ENCODE measurements at places on chromosomes 1 and 21.

DNA sequence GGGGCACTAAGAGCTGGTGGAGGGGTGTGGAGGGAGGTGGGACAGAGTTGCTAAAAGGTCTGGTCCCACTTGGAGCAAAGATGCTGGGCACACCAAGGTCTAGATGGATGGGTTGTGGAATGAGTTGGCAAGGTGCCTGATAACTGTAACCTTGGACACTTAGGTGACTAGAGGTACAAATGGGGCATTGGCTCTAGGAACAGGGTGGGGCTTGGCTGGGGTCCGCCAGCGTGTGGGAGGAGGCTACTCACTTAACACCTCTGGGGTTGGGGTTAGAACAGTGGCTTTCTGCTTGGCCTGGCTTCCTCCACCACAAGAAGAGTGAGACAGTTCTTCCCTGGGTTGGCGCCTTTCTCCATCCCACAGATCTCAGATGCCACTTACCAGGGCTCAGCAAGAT, 17.2 kb downstream of the KCNA2 start:
- DNase-seq, result no peak

DNA sequence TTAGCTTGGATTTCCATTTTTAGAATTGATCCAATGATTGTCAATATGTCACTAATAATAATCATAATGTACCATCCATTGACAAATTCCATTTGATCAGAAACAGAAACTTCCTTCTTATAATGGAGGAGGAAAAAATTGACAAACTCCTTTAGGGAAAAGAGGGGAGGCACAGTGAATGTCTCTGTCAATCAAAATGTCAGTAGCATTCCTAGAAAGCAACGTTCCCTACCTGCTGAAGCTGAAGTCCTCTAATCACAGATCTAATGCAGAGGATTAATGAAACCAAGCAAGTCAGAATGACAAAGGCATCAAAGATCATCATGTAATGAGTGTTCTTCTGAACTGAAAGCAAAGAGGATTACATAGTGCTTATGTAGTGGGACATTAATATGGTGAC, 22.4 kb downstream of the MCOLN3 start:
- no peak for DNase-seq

GRCh38 chr1:16130827-16131226, 25.0 kb downstream of the EPHA2 start:
- DNase-seq, result no peak

DNA sequence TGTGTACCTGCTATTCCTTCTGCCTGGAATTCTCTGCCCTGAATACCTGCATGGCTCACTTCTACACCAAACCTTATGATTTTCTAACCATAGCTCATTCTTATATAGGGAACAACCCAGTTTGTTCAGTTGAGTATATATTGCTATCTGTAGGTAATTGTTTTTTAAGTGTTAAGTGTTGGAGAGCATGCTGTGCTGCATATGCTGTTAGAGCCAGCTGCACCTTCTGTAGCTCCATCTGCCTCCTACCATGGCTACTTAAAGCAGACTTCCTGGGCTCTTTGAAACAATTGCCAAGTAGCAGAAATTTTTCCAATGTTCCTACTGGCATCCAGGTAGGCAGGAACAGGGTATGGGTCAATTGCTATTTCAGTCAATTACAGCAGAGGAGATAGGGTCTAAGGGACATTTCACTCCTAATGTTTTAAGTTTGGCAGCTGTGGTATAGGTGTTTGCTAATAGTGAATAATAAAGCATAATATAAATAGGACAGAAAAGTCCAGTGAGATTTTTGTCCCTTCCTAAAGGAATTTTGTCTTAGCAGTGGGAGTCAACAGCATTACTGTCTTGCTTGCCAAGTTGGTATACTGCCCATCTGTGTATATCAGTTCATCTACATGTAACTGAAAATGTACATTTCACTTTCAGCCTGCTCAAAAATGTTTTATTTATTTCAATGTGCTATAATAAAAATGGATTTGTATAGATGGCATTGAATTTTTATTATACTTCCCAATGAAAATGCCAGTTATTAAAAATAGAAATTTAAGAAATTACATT, 34.0 kb upstream of the C1orf115 start:
- DNase-seq, result no peak

GRCh38 chr1:228147151-228147693, 2.5 kb upstream of the GJC2 start:
- DNase-seq, result no peak

DNA sequence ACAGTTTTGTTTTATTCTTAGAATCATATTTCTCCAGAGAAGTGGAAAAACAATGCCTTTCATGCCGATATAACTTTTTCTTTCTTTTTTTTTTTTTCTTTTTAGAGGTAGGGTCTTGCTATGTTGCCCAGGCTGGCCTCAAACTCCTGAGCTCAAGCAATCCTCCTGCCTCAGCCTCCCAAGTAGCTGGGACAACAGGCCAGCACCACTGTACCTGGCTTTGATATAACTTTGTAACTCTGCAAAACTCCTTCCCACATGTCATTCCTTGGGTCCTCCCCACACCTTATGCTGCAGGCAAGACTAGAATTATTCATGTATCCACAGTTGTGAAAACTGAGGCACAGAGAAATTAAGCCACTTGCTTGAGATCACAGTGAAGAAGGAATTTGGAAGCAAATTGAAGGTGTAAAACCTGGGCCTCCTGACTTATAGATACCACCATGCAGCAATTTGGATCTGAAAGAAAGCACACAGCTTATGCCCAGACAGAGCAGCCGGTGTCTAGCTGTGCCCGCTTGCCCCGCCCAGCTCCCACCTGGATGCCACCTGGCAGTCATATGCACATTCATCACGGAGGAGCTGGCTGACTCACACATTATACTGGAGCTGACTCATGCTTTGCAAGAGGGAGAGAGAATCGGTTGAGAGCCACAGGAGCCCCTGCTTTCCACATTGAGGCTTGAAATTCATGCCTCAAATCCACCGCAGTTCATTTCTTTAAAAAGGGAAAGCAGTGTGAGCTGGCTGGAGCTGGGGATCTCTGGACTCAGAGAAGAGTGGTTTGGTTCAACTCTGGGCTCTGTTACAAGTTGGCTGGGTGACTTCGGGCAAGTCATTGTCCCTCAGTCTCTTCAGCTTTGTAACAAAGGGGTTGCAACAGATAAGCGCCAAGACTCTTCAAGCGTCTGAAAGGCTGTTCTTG, 8.3 kb upstream of the SLC2A1 start:
- DNase-seq, result peak; percentile 88

- no peak for DNase-seq
Measured at GRCh38 chr1:201694608-201695335, 134.2 kb upstream of the IPO9 start.

DNA sequence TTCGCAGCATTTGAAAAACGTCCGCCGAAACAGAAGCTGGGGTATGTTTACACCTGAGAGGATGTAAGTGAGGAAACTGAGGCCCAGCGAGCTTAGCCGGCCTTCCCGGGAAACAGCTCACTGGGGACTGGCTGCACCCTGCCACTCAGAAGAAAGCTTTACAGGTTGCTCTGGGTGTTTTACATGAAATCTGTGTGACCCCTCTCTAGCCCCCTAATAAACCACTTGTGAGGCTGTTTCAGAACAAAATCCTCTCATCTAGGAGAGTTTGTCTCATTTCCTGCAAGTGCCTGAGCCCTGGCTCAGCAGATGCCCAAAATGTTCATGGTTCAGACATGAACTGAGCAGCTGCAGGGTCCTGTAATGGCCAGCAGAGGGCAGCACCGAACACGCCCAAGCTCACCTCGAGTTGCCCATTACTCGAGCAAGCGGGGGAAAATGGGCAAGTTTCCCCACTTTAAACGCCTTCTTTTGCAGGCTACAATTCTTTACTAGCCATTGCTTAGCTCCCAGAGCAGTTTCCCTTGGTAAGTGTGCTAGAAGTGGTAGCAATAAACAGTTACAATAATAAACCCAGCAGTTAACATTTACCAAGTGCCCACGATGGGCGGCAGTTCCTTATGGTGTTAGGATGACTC, 76.4 kb downstream of the FHAD1 start:
- DNase-seq, result peak; percentile 80

- DNase-seq, result no peak
Measured at GRCh38 chr1:213982672-213983492, 4.9 kb upstream of the PROX1 start.

GRCh38 chr1:26234644-26235370, 807 bp downstream of the CEP85 start:
- DNase-seq, result peak; percentile 67

GRCh38 chr21:45266518-45267389, 20.9 kb downstream of the POFUT2 start:
- no peak for DNase-seq

- no peak for DNase-seq
Measured at GRCh38 chr1:153609585-153609907, 3.4 kb downstream of the S100A16 start.

- DNase-seq, result no peak
Measured at GRCh38 chr1:218164111-218164929, 120.8 kb upstream of the RRP15 start.

- DNase-seq, result no peak
Measured at GRCh38 chr1:203287109-203287893, 18.0 kb upstream of the BTG2 start.

DNA sequence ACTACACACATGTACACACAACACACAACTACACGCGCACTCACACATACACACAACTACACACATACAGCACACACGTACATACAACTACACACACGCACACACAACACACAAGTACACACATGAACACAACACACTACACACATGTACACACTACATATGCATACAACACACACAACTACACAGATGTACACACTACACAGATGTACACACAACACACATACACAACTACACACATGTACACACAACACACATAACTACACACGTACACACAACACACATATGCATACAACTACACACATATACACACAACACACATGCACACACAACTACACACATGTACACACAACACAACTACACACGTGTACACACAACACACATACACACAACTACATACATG, 318.6 kb downstream of the CAMTA1 start:
- no peak for DNase-seq

DNA sequence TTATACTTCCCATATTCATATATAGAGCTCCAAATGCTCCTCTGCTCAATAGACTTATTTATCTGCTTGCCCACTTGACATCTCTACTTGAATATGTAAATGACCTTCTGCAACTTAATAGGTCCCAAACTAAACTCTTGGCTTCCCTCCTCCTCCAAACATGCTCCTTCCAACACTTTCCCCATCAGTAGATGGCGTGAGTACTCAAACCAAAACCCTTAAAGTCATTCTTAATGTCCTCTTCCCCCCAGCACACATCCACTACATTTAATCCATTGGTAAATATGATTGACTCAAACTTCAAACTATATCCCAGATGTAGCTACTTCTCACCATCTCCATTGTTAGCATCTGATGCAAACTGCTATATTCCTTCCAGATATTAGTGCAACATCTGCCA, 48.5 kb upstream of the PBX1 start:
- DNase-seq, result no peak

GRCh38 chr1:153503766-153504165, 32.0 kb downstream of the S100A6 start:
- no peak for DNase-seq

- DNase-seq, result no peak
Measured at GRCh38 chr1:81834921-81835698, 34.4 kb downstream of the ADGRL2 start.

- no peak for DNase-seq
Measured at GRCh38 chr1:221430152-221430960, 311.5 kb downstream of the DUSP10 start.

DNA sequence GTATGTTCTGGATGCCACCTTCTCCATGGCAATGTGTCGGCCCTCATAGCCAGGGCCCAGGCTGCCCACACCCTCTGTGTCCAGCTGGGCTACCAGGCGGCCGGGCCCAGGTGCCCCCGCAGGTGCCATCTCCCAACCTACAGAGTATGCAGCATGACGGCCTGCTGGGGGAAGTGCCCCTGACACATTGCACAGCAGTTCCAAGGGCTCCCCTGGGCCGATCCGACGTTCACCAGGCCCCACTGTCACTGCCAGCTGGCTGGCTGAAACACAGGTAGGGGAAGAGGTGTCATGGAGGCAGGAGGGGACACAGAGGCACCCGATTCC, 5.4 kb downstream of the IGSF8 start:
- DNase-seq, result no peak

- DNase-seq, result no peak
Measured at GRCh38 chr1:100396651-100397050, 44.3 kb downstream of the CDC14A start.

DNA sequence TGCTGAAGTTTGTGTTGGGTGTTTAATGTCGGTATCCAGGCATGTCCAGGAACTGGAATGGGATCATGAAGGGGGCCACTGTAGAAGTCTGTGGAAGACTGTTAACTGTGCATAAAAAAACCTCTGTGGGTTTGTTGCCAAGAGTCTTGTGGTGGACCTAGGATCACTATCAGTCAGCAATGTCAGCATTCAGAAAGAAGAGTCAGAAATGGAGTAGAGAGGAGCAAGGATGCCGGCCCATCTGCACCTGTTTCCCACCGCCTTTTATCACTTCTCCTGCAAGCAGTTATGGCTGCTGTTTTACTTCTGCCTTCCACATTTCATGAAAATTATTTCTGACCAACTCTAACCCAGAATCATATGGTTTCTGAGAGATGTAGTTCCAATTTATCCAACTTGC, 36.7 kb downstream of the CLCA4 start:
- no peak for DNase-seq

GRCh38 chr1:1058088-1058905, 15.8 kb downstream of the RNF223 start:
- DNase-seq, result no peak

GRCh38 chr1:185528084-185528676, 206.0 kb upstream of the HMCN1 start:
- DNase-seq, result no peak

DNA sequence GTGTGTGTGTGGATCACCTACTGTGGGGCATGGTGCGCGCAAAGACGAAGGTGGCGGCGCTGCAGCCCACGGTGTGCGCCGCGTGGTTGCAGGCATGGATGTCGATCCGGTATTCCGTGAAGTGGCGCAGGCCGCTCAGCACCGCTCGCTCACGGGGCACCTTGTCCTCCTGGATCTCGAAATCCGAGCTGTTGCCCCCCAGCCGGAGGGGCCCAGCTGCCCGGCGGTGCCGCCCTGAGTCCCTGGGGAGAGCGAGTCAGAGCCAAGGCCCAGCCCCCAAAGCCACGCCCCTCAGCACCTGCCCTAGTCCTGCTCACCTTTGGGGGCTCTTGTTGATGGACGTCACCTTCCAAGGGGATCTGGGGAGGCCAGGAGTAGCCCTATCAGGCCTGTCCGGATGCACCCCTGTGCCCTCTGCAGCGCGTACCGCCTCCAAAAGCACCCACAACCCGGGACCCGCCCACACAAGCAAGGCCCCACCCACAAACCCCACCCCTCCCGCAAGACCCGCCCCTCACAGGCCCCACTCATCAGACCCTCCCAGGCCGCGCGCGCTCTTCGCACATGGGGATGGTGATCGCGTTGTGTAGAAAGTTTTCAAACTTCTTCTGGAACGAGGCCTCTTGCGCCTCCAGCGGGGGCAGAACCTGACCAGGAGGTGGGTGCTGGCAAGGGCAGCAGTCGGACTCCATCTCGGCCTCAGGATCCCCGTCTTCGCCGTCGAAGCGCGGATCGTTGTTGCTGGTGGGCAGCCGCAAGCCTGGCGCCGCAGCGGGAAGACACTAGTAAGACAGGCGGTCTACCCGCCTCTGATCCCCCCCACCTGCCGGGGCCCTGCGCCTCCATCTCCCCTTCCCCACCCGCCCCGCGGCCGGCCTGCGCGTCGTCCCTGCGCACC, 13.6 kb downstream of the INSRR start:
- DNase-seq, result no peak
